ENCODE measurements at places on chromosomes 3 and 15.
A peak's percentile ranks its signal among the peaks of the same experiment; 100 is the strongest.

- DNase-seq: no peak
Measured at GRCh38 chr15:41568350-41569017, 9.5 kb downstream of the TYRO3 start.

- no peak for DNase-seq
Measured at GRCh38 chr15:90872486-90873184, 4.2 kb downstream of the FURIN start.

- DNase-seq: peak; percentile 53
Measured at GRCh38 chr3:71583566-71584393, at the start of gene FOXP1. TSS of gene FOXP1 (minus strand) at chr3:71583728. CDS start at chr3:71198381, 385,347 bp downstream.

- no peak for DNase-seq
Measured at GRCh38 chr15:74791667-74792066, 9.8 kb downstream of the CSK start.

GRCh38 chr15:32952901-32953532 lies 235.2 kb downstream of the GREM1 start:
- peak; percentile 81 for DNase-seq

All from AG09319 (cell line).